ENCODE measurements at places on chromosomes 7 and 10.

- DNase-seq, result no peak
Measured at GRCh38 chr7:6284461-6285360, 12.3 kb upstream of the CYTH3 start.

- no peak for DNase-seq
Measured at GRCh38 chr7:73648593-73649332, 18.9 kb upstream of the VPS37D start.

- no peak for DNase-seq
Measured at GRCh38 chr7:38052786-38053185, 125.3 kb upstream of the STARD3NL start.

- no peak for DNase-seq
Measured at GRCh38 chr10:86001521-86001920, 365.1 kb downstream of the GRID1 start.

- DNase-seq, result no peak
Measured at GRCh38 chr10:93815304-93816096, 57.8 kb downstream of the LGI1 start.

GRCh38 chr10:112624546-112625048 lies 177.6 kb downstream of the VTI1A start:
- DNase-seq, result no peak

DNA sequence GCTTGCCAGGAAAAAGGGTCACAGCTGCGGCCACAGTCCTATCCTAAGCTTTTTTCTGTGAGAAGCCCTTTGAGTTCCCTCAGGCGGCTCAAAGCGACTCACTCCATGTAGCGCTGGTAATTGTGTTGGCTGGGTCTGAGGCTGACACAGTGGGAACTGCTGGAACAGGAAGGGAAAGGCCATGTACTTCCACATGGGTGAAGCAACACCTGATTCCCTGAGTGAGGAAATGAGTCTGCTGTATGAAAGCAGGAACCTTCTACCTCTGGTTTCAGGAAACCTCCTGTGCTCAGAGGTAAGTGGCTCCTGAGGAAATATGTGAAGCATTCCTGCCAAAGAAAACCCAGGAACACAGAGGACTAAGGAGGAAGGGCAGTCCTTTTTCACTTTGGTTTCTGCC lies 734.6 kb upstream of the SORCS1 start:
- DNase-seq, result no peak

- no peak for DNase-seq
Measured at GRCh38 chr7:16785321-16785720, 19.5 kb downstream of the AGR2 start.

DNA sequence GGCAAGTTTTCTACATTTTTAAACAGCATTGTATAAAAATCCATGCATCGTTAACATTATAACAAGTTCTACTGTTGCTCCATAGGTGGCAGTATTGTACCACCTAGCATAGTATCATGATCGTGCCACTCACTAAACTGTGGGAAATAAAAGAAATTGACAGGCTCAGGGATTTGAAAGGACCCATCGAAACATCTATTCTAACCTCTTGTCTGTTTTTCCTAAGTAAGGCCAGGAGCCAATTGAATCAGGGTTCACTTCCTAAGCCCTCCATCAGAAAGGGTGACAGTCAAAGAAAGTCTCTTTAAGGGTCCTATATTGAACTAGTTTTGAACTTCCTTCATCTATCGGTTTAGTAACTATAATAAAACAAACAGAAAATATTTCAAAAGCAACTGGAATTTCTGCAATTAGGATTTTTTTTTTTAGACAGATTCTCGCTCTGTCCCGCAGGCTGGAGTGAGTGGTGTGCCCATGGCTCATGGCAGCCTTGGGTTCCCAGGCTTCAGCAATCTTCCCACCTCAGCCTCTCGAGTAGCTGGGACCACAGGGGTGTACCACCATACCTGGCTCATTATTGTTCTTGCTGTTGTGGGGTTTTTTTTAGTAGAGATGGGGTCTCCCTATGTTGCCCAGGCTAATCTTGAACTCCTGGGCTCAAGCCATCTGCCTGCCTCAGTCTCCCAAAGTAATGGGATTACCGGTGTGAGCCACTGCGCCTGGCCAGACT lies 9.4 kb downstream of the HACD1 start:
- no peak for DNase-seq

DNA sequence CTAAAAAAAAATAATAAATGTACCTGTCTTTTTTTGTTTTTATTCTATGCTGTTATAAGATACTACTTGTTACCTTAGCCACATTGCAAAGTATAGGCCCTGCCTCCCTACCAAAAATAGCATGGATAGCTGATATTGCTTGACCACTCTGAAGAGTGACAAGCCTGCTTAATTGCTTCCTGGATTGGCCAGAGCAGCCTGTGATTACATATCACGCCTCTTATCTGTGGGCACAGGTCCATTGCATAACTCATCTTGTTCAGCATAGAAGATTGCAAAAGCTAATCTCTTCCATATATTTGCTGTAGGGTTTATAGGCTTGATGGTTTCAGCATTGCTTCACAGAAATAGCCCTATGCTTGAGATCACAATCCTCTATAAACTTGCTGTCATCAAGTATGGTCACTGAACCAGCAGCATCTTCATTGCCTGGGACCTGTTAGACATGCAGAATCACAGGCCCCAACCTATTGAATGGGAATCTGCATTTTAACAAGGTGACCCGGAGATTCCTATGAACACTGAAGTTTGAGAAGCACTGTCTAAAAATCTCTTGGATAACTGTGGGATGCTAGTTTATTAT lies 280.8 kb upstream of the CDC14C start:
- no peak for DNase-seq
